ENCODE measurements at places on chromosomes 16 and 17.

DNA sequence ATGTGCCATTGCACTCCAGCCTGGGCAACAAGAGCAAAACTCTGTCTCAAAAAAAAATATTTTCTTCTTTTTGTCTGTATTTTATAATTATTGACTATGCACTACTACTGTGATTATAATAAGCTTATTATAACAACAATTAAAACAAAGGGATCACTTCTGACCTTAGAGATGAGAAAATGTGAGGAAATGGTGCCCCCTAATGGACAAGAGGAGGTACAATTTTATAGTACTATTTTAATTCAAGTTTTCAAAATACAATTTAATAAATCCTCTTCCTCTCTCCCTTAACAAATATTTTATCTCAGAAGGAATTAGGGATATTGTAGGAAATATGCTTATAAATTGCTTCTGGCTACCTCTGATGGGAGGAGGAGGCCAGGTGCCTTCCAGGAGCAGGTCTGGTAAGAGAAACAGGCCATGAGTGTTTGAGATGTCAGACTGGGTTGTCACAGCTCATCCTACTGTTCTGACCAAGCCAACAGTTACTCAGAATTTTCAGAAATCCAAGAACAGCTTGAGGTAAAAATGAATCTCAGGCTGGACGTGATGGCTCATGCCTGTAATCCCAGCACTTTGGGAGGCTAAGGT, 14.0 kb downstream of the VPS53 start:
- DNase-seq = no peak

- DNase-seq = peak; percentile 68
These were observed 30.0 kb downstream of the TBC1D16 start for GRCh38 chr17:80005360-80006338.

DNA sequence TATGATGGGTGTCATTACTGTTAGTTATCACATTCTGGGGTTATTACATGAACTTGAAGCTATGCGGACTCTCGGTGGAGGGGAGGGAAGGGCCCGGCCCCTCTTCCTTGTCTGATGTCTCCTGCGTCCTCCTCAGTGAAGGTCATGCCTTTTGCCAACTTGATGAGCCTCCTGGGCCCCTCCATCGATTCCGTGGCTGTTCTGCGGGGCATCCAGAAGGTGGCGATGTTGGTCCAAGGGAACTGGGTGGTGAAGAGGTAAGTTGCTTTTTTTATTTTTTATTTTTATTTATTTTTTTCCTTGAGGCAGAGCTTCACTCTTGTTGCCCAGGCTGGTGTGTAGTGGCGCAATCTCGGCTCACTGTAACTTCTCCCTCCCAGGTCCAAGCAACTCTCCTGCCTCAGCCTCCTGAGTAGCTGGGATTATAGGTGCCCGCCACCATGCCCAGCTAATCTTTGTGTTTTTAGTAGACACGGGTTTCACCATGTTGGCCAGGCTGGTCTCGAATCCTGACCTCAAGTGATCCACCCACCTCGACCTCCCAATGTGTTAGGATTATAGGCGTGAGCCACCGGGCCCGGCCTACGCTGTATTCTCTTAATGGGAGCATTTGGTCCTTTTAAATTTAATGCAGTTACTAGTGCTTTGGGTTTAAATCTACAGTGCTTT, 21.6 kb downstream of the POLR3E start:
- DNase-seq = peak; percentile 44

GRCh38 chr17:53490447-53490968, 332.2 kb upstream of the KIF2B start:
- DNase-seq = no peak

DNA sequence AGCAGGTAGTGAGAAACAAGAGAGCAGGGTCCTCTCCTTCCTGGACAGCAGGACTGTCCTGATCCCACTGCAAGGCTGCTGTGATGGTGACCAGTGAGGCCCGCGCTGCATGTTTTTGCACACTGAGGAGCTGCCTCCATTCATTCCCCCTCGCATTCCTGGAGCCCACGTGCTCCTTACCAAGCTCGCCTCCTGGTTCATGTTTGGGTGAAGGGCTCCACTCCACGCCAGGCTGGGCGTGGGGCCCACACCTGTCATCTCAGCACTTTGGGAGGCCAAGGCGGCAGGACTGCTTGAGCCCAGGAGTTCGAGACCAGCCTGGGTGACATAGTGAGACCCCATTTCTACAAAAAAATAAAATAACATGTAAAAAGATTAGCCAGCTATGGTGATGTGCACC, 15.4 kb upstream of the FASN start:
- DNase-seq = no peak
